GM18507 (cell line): ENCODE measurements at places on chromosomes 12 and 14.
A peak's percentile ranks its signal among the peaks of the same experiment; 100 is the strongest.

DNA sequence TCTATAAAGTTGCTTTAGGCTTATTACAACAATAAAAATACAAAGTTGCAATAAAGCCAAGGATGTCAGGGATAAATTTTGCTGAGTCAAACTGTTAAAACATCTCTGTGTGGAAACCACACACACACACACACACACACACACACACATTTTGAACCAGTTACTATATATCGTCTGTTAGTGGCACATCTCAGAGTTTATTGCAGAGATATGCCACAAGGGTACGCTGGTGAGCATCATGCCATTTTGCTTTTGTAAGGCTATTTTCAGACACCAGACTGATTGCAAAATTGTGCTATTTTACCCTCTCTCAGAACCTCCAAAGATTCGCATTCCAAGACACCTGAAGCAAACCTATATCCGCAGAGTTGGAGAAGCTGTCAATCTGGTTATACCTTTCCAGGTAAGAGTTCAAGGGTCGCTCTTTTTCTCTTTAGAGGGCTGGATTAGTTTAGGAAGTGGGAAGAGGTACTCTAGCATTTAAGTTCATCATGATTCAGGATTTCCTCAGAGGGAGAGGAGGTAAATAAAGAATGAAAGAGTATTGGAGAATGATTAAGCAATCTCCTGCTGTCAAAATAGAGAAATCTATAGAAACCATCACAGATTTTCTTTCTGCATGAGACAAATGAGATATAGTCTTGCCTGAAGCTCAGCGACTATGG is 27.3 kb upstream of the CHPT1 start:
- no peak for DNase-seq

DNA sequence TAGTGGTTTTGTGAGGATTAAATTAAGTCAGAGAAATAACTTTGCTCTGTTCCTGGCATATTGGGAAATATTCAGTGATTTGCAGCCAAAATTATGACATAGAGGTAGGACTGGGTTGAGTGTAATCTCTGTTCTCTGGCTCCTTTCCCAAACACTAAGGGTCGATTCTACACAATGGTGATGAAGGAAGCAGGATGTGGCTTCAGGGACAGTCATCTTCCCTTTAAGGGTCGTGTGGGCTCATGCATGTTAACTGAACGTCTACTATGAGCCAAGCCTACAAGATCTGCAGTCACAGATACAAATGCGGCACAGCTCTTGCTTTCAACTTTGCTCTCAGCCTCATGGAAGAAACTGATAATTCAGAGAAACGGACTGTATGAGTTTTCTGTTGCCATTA is 381.6 kb downstream of the VRK1 start:
- DNase-seq = no peak

- no peak for DNase-seq
These were observed 155.4 kb downstream of the AACS start for GRCh38 chr12:125220404-125221273.

- DNase-seq = no peak
These were observed 46.8 kb downstream of the TRMT5 start for GRCh38 chr14:60933920-60934655.

- DNase-seq = no peak
These were observed 1098.7 kb downstream of the AACS start for GRCh38 chr12:126163984-126164383.

DNA sequence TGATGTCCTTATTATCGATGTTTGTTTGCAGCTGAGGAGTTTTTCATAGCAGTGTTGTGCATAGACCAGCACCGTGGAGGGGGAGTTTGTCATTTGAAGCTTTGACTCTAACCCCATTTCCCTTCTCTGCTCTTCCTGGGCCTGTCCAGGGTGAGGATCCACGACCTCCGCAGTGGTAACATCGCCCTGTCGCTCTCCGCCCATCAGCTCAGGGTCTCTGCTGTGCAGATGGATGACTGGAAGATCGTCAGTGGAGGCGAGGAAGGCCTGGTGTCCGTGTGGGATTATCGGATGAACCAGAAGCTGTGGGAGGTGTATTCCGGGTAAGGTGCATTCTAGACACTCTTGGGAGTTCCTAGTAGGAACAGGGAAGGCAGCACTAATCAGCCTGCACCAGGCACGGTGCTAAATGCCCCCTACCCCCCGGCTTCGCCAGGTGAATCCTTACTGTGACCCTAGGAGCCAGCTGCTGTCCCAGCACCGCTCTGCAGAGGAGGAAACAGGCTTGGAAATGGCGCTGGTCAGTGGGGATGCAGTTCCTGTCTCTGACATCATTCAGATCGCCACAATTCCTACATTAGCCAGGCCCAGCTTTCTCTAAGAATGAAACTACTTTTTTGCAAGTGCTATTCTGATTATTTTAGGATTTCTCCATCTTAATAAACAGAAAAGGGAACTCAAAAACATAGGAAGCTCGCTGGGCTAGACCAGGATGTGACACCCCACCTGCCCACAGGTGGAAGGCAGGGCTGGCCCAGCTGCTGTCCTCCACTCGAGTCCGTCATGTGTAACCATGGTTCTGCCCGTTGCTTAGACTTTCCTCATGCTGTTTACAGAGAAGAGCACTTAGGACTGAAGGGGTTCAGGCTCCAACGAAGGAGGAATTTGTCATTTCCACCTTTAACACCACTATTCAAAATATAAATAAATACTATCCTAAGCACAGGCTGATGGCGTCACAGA is 74.9 kb downstream of the TESC start:
- DNase-seq = no peak

DNA sequence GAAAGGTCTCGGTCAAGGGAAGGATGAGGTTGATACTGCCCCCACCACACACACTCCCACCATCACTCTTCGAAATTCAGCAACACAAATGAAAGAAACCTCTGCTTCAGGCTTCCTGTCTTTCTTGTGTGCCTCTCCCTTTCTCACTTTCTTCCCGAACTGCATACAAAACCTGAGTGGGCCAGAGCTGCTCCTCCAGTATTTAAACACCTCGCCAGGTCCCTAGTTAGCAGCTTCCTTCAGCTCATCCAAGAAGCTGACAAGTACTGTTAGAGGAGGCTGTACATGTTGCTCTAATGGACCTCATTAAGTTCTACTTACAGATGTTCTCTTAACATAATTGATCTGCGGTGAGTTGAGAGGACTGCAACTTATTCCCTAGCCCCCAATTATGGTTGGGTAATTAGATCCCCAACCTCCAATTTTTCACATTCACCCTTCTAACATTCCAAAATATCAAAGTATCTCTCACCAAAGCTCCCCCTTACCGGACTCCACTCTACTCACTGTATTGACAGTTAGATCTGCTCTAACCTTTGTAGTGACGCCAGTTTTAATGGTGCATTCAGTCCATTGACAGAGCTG is 4.1 kb upstream of the LMO3 start:
- no peak for DNase-seq

DNA sequence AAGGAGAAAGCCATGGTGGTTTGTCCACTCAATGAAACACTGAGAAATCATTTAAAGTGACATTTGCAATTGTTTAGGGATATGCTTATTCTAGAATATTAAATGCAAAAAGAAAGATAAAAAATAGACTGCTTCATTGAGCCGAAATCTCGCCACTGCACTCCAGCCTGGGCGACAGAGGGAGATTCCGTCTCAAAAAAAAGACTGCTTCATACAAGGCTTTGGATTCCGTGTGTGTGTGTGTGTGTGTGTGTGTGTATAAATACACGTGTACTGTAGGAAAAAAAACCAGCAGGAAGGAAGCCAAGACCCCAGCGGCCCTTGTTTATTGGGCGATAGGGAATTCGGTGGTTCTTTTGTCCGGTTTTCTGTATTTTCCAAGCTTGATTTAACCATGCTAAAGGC is 3.2 kb upstream of the ZNF839 start:
- no peak for DNase-seq

DNA sequence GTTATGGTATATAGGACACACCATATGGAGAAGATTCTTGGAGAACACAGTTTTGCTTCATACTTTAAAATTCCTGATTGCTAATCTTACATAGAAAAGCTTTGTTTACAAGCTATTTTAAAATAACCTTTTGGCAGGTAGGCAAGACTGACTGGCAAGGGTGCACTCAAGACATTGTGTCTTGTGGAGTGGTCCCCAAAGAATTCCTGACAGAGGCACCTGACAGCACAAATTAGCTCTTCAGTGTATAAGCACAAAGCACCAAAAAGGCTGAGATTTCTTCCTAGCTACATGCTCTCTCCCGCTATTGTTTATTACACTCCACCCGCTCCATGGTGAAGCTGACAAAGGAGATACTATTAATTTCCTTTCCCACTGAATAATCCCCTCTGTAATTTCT is 139.4 kb downstream of the MON2 start:
- DNase-seq = no peak

- DNase-seq = no peak
These were observed 33.5 kb downstream of the PYGL start for GRCh38 chr14:50910495-50911420.

GRCh38 chr14:68969278-68970033 is 9.6 kb downstream of the ACTN1 start:
- no peak for DNase-seq

GRCh38 chr14:33085799-33086198 is 147.1 kb downstream of the NPAS3 start:
- DNase-seq = no peak

GRCh38 chr12:54222609-54223008 is 33.8 kb upstream of the SMUG1 start:
- no peak for DNase-seq

GRCh38 chr12:57759360-57759980 is 4.6 kb downstream of the MARCHF9 start:
- DNase-seq = no peak

GRCh38 chr12:120101617-120102016 is 14.9 kb downstream of the RAB35 start:
- no peak for DNase-seq

- DNase-seq = no peak
These were observed 14.2 kb upstream of the SLC6A12 start for GRCh38 chr12:227923-228845.

- DNase-seq = no peak
These were observed 78.8 kb upstream of the FAR2 start for GRCh38 chr12:29070309-29070708.

GRCh38 chr14:23610815-23611289 is 25.3 kb upstream of the DHRS2 start:
- DNase-seq = no peak

GRCh38 chr12:122137681-122138080 is 36.3 kb downstream of the IL31 start:
- no peak for DNase-seq

DNA sequence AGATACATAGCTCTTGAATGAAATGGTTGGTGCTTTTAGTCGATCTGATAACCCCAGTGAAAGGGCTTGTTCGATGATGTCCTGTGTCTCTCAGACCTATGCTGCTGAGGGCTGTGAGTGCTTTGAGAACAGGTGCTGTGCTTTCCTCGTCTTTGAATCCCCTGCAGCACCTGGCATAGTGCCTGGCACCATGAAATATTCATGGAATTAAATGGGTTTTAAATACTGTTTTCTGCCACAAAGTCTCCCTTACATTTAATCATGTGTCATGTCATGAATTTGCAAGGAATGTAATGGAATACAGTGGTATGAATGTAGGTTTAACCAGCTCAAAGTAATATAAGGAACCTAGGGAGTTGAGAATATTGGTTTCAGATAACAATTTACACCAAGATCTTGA is 220.5 kb upstream of the PRICKLE1 start:
- no peak for DNase-seq

DNA sequence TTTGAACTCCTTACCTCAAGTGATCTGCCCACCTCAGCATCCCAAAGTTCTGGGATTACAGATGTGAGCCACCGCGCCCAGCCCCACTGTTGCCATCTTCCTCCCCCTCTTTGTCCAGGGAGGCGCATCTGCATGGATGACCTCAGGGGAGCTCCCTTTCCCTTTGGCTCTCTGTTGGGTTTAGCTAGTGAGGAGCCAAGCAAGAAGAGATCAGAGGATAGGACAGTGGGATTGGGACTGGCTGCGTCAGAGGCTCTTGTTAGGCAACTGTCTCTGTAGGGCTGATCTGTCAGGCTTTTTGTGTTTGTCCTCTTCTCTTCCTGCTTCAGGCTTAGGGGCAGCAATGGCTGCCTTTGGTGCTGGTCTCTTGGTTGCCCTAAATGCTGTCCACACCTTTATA is 8.5 kb upstream of the IFT81 start:
- no peak for DNase-seq

DNA sequence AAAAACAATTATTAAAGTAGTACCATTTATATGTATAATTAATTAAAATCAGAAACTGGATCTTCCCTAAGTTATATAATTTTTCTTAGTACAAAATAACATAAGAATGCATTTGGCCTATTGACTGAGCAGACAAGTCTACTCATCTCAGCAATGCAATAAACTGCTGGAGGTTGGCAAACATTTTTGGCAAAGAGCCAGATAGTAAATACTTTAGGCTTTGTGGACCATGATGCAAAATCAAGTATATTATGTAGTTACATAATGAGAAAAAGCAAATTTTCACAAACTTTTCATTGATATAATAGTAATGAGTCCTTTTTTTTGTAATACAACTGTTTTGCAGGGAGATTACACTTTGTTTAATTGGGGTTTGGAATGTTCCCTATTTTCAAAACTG is 30.9 kb downstream of the ERGIC2 start:
- no peak for DNase-seq

DNA sequence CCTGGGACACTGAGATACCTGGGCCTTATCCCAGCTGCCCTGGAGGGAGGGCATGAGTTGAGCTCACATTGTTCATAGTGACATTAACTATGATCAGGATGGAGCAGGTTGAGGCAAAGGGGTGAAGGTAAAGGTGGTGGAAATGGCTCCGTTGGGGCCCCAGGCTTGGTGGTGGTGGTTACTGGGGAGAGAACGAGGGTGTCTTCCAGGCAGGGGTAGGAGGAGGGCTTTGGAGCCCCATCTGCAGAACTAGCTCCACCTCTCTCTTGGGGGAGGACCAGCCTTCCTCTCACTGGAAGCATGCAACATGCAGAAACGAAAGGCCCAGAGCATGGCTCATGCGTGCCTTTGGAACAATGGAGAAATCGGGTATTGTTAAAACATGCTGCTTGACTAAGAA is 217.0 kb downstream of the SLC41A2 start:
- no peak for DNase-seq

GRCh38 chr14:68032154-68032553 is 212.6 kb downstream of the RAD51B start:
- DNase-seq = no peak

DNA sequence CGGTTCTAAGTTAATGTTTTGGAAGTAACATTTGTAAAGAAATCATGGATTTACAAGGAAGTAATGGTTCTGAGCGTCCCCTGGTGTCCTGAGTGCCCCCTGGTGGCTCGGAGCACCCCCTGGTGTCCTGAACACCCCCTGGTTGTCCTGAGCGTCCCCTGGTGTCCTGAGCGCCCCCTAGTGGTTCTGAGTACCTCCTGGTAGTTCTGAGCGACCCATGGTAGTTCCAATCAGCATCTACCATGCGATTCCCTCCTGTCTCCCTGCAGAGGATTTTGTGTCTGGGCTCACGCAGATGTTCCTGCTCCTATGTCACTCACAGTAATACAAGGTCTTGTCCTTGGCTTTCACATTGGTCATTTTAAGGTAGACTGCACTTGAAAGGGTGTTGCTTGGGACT is 1352.9 kb downstream of the TMEM121 start:
- no peak for DNase-seq

- peak; percentile 44 for DNase-seq
These were observed 3.2 kb upstream of the DYNC1H1 start for GRCh38 chr14:101961011-101961721.

- DNase-seq = no peak
These were observed 114.0 kb upstream of the PRB2 start for GRCh38 chr12:11509326-11509725.

GRCh38 chr14:96198430-96199130 is 6.1 kb upstream of the BDKRB2 start:
- no peak for DNase-seq

- DNase-seq = no peak
These were observed 152.5 kb upstream of the TMEM132C start for GRCh38 chr12:128114485-128114884.

- DNase-seq = no peak
These were observed 223.4 kb upstream of the BTG1 start for GRCh38 chr12:92369056-92369455.
